Heart right ventricle (tissue), 16 donors: ENCODE measurements at places on chromosomes 4 and X. TPM values are rescaled to one million over a fixed set of nuclear protein-coding genes. Genes with fewer than 3 reads are reported as not detected.

Gene RASGEF1B
- total RNA-seq = 3.4 TPM

Gene ASMT
- not detected for total RNA-seq

Gene LIMCH1
- 410 TPM for total RNA-seq

Gene MAGEC3
- total RNA-seq = not detected

Gene S100G
- total RNA-seq = not detected

Gene HTR2C
- total RNA-seq = not detected

Gene ASB9
- 1.1 TPM for total RNA-seq

Gene PAK3
- 0.52 TPM for total RNA-seq

Gene LEF1
- total RNA-seq = not detected

Gene CFAP99
- total RNA-seq = not detected

Gene DCAF12L2
- not detected for total RNA-seq

Gene TMPRSS11B
- total RNA-seq = not detected

Gene SMR3B
- total RNA-seq = not detected

Gene F9
- not detected for total RNA-seq

Gene AMOT
- total RNA-seq = 5.2 TPM

Gene CORIN
- total RNA-seq = 106 TPM

DNA sequence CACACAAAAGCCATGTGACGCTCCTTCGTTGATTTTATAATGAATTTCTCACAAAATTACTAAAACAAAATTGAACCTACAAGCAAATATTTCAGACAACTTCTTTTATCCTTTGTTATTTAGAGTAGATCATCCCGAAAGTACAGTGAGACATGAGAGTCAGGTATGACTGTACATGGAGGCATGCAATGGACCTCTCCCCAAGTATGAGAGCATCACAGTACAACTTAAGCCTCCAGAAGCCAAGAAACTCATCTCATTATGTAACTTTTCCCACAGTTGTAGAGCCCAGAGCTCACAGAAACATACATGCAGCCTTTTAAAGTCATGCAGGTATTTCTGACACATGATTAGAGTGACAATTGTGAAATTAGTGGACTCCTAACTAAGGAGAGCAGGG lies 167.7 kb downstream of the PAPSS1 start:
- no peak for DNase-seq

DNA sequence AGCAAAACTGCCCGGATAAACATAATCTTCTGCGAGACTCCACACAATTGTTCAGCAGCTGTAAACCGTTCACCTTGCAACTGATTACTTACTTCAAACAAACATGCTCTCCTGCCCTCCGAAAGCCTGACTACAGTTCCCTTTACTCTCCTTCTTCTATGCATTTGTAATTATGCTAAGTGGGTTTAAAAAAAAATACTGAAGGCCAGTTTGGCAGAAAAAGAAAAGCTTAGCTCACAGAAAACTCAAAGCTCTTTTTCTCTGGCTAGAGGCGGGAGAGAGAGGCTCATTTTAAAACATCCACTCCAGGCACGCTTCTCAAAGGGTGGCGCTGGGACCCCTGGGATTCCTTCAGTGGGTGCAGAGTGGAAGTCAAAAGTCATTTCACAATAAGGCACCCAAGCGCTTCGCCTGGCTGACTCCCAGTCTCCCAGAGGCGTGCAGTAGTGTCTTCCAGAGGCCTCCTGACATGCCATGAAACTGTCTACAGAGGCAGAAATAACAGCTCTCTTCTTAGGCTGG lies 1.9 kb downstream of the DHRSX start:
- DNase-seq = peak; percentile 41

- DNase-seq = no peak
Measured at GRCh38 chr4:161256716-161257115, 907.1 kb downstream of the FSTL5 start.

DNA sequence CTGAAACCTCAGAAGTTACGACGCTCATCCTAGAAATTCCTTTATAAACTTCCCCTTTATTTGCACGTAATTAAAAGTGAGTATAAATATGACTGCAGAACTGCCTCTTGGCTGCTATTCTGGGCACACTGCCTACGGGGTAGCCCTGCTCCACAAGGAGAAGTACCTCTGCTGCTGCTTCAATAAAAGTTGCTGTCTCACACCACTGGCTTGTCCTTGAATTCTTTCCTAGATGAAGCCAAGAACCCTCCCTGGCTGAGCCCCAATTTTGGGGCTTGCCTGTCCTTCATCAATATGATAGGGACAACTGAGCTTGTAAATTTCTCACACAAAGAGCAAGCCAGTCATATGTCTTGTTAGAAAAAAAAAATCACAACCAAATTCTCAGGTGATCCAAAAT lies 115.8 kb downstream of the VEGFC start:
- peak; percentile 8 for DNase-seq

- DNase-seq = no peak
Measured at GRCh38 chr4:153997516-153997915, 208.6 kb upstream of the SFRP2 start.

GRCh38 chr4:105831189-105831588 lies 64.1 kb upstream of the NPNT start:
- no peak for DNase-seq

DNA sequence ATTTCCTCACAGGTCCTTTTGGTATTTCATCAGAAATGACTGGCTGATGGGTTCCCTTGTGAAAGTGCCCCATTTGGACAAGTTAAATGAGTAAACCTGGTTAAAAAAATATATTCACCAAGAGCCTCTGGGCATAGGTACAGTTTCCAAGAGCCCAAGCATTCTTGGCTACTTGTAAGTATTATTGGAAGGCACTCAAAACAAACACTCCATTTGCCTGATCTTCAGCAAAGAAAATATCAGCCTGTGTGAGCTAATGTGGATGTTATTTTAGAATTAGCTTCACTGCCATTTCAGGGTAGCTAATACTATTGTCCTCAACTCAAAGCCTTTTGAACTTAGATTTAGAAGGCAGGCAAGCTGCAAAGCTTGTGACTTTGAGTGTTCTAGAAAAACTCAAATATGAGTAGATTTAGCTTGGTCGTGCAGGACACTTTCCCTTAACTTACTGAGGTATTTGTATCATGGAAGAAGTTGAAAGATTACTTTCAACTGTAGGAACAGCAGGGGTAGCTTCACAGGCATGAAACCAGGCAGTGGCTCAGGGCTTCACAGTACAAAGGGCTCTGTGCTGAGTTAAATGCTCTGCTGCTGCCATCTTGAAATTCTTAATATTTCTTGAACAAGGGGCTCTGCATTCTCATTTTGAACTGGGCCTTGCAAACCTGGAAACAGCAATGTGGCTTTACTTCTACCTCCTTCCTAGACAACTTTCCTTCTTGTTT lies 177.2 kb downstream of the AMELX start:
- no peak for DNase-seq

DNA sequence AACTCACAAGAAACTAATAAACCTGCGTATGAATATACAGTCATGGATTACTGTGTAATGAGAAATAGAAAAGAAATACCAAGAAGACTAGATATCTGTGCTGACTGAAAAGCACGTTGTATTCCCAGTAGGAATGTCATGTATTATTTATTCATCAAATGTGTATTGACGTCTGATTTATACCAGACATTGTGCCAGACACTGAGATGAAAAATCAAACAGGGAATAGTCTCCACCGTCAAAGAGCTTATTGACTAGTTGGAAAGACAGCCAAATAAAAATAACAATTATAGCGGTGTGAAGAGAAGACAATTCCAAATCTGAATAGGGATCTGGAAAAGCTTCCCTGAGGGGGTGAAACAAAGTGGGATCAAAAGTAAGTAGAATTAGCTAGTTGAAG lies 687.6 kb downstream of the C4orf33 start:
- no peak for DNase-seq

DNA sequence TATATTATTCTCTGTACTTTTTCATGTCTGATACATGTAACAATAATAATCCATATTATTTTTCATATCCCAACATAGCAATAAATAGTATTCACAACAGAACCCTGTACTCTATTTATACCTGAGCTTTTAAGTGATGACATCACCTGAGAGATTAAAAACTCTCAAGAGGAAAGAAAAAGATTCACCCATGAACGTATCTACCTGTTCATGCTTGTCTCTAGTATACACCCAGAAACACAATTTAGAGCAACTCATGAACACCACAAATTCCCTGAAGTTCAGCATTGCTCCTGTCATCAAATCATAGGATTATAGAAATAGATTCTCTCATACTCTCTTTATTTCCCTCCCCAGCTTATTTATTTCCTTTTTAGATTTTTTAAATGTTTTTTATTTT lies 185.9 kb downstream of the GABRB1 start:
- DNase-seq = no peak

DNA sequence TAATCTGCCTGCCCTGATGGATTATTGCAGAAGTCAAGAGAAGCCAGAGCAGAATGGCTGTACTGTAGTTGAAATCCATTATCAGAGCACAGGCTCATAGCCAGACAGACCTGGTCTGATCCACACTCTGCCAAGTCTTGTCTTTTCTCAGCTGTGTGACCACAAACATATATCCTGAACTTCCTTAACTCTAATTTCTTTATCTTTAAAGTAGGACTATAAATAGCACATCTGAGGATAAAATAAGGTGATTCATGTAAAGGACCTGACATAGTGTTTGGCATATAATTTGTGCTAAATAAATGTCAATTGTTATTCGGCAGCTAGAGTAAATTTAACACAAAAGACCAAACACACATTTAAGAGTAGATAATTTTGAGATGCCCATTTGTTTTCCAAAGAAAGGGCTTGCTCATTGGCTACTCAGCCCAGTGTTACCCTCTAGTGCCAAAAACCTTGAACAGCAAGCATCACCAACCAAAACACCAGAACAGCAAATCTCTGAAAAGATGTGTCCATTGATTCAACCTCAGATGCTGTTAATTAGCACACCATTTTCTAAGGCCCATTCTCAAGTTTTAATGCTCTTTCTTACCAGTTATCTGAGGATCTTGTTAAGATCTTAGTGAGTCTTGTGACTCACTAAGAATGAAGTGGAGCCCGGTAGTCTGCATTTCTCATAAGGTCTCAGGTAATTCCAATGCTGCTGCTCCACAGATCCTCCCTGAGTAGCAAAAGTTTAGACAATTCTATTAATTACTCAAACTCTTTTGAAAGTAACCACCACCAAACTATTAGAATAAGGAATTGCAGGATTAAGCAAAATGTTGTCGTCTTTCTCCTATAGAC lies 108.8 kb downstream of the HHIP start:
- DNase-seq = no peak

DNA sequence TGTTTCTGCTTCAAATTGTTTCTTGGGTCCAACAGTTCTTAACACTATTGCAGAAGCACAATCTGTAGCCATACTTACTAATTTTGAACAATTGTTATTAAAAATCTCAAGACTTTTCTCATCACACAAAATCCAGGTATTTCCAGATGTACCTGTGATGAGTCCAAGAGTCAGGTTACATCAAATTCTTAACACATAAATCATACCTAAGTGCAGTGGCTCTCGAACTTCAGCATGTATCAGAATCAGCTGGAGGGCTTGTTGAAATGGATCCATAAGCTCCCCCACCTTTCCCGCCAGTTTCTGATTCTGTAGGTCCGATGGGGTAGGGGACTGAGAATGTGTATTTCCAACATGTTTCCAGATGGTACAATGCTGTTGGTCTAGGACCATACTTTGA lies 10.6 kb downstream of the FAM120C start:
- no peak for DNase-seq

GRCh38 chr4:81839347-81840042 lies 367.8 kb upstream of the RASGEF1B start:
- DNase-seq = no peak

- no peak for DNase-seq
Measured at GRCh38 chr4:150680651-150681050, 98.7 kb downstream of the MAB21L2 start.

DNA sequence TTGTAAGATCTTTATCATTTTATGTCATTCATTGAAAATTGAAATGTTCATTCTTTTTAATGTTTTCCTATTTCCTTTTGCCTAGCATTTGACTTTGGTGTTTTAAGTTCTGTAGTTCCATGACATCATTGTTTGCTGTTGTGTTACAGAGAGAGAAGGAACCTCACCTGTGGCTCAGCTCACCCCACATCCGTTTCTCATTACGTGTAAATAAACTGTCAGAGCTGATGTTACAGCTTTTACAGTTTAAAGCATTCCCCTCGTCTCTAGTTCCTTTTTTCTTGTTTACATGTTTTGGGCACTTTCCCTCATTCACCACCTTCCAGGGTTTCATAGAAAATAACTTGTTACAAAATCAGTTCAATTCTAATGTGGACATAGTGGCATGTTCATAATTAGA lies 137.2 kb downstream of the FNIP2 start:
- DNase-seq = no peak

GRCh38 chr4:119394826-119395225 lies 72.9 kb upstream of the FABP2 start:
- no peak for DNase-seq

DNA sequence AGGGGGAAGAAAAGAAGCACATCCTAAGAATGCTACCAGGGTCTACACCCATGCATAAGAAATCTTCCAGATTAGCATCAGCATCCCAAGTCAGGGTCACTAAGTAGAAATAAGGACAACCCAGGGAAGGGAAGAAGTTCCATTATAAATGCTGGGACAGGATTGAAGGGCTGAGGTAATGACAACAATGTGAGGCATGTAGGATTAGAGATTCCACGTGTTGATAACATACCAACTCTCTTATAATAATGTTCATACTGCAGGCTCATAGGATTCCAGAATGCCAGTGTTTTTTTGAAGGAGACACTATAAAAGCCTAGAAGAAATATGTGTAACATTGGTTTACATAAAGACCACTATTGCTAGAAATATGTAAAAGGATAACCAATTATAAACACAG lies 201.2 kb downstream of the MID1IP1 start:
- no peak for DNase-seq

GRCh38 chr4:16642897-16643296 lies 255.5 kb downstream of the LDB2 start:
- no peak for DNase-seq

- no peak for DNase-seq
Measured at GRCh38 chr4:26356081-26356501, 35.3 kb downstream of the RBPJ start.

DNA sequence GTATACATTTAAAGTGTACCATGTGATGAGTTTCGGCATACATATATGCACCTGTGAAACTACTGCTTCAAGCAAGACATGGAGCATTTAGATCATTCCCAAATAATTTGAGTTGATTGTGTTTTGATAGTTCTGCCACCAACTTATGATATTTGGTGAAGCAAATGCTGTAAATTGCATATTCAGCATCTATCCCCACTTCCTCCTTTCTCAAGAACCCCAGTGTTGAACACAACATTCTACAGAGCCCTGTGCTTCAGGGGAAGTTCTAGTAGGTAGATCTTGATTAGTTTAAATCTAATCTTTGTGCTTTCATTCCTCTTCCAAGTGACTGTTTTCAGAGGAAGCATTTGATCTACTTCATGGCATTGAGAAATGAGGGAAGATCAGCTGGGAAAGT lies 5.4 kb upstream of the SHROOM3 start:
- no peak for DNase-seq
